ENCODE measurements at places on chromosomes 7 and 10.

DNA sequence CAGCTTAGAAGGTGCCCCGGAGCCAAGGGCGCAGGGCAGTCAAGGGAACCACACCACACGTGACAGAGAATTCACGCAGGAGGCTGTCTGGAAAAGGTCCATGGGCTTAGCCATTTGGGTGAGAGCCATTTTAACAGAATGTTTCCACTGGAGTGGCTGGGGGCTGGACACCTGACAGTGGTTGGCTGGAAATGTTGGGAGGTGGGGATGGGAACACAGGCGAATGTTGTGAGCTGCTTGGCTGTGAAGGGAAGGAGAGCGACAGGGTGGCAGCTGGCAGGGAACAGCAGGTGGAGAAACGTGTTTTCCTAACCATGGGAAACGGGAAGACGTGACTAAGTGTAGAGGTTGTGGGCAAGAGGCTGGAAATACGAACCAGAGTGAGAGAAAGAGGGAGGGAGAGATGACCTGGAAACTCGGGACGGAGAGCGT lies 100.5 kb upstream of the ZNF32 start:
- no peak for DNase-seq

DNA sequence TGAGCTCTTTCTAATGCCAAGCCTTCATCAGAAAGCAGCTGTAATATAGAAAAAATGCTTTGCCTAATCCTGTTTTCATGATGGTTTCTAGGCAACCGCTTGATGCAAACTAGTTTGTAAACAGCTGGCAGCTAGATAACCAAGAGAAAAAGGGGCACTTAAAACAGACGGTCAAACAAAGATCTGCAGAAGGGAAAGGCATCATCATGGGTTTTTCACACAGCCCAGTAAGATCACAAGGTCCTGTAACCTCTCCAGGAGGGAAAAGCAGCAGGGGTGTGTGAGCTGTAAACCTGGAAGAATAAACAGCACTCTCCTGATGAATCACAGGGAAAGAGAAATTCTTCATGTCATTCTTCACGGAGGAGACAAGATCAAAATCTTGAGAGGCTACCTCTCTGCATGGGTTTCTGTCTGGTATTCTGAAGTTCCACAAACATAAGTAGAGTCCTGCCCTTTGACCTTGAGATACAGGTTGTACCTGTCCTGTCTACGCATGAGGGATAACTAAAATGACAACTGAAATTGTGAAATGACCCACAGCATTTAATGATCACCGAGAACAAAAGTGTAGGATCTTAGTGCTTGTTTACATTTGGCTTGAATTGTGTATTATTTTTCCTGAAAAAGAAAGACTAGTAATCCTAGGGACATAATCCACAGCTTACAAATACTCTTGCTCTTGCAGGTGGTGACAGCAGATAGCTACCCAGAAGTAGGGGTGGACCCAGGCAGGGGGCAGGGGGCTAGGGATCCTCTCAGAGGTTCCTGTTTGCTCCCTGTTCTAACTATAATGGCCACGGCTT lies 48.0 kb downstream of the CREB3L2 start:
- DNase-seq: peak; percentile 25

DNA sequence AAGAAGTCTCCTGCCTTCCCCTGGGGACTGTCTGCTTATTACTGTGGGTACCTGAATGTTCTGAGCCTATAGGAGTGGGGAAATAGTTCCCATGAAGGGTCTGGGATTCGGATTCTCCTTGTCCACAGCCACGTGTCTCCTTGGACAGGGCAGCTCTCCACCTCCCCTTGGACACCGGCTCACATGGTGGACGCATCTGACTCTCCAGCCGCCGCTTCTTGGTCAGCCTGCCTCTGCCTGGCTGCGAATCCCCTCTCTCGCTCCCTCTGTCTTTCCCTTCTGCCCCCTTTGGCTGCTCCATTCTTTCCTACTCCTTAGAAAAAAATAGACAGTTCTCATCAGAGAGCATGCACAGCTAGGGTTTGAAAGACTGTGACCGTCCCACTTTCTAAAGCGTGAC lies 46.9 kb downstream of the JAKMIP3 start:
- DNase-seq: no peak

- peak; percentile 35 for DNase-seq
Observed at GRCh38 chr10:18737841-18738240, 78.6 kb downstream of the ARL5B start.

DNA sequence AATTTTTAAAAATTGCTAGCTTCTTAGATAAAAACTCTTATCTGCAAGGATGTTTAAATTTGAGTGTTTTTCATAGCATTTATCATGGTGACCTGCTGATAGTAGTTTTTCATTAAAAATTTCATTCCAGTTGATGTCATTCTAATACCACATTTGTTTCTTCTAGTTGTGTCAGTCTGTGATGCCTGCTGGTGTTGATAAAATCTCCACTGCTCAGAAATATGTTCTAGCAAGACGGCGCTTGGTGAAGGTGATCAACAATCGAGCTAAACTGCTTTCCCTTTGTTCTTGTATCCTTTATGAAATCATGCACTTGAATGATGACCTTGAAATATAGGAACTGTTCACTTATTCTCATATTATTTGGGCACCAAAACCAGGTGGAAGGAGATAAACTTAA lies 17.6 kb upstream of the STMP1 start:
- no peak for DNase-seq

GRCh38 chr10:7199152-7199760 lies 211.6 kb downstream of the SFMBT2 start:
- no peak for DNase-seq

- DNase-seq: no peak
Observed at GRCh38 chr7:45057878-45058277, 30.9 kb downstream of the NACAD start.

- DNase-seq: peak; percentile 32
Observed at GRCh38 chr10:57657164-57657765, 610.4 kb downstream of the IPMK start.

Data from AG08396 (cell line).